ENCODE measurements at places on chromosomes 11 and 22. TPM values are rescaled to one million over a fixed set of nuclear protein-coding genes. Genes with fewer than 3 reads are reported as not detected.

The GUCY1A2 gene
- 0.03 TPM for polyA plus RNA-seq

The HORMAD2 gene
- not detected for polyA plus RNA-seq

The OR52B2 gene
- not detected for polyA plus RNA-seq

The OR6T1 gene
- polyA plus RNA-seq, result not detected

The DEPDC5 gene
- polyA plus RNA-seq, result 13.1 TPM

The PATE4 gene
- not detected for polyA plus RNA-seq

The PCSK7 gene
- polyA plus RNA-seq, result 40.8 TPM

The OR4X1 gene
- polyA plus RNA-seq, result not detected

All from endothelial cell of umbilical vein (primary cell).